ENCODE measurements at places on chromosomes 3 and 15.
A peak's percentile ranks its signal among the peaks of the same experiment; 100 is the strongest.

GRCh38 chr15:39432026-39432425 lies 148.9 kb upstream of the THBS1 start:
- no peak for DNase-seq

DNA sequence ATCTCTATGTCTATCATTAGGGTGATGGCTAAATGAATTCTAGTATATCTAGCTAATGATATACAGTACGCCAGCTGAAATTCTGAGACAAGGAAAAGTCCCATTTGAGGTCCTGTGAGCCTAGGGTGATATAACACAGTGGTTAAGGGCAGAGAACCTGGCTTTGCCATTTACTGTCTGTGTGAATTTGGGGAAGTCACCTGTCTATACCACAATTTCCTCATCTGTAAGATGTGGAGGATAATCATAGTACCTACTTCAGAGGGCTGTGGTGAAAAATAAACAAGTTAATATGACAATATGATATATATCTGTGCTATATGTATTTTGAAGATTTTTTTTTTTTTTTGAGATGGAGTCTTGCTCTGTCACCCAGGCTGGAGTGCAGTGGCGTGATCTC lies 9.8 kb upstream of the ANKDD1A start:
- no peak for DNase-seq

DNA sequence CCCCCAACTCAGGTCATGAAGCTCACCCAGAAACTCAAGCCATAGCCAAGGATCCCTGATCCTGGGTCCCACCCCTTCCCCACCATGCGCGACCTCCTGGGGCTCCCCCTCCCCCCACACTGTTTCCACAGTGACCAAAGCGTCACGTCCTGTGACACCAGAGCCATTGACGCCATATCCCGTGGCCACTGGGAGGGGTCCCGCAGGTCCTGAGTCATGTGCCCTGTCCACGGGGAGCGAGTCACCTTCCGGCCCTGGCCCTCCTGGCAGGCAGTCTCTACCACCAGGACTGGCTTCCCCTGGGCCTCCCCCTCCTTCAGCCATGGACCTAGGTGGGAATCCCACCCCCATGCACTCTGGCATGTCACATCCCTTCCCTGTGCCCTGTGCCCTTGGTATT lies 15.6 kb downstream of the SEMA3F start:
- no peak for DNase-seq

DNA sequence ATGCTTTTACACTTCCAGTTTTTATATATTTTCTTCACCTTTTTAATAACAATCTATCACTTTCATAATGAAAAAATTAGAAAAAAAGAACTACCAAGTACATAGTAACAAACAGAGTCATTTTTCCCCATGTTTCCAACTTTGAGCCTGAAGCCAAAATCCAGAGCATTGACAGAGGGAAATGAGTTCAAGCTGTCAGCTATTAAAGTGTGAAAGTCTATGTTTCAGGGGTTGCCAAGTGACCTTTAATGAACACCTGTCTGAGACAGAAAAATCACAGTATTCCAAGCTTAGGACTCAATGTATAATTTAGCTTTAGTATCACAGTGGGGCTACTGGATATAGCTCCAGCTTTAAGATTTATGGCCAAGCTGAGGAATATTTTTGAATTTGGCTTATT lies 128.3 kb upstream of the GADL1 start:
- DNase-seq: no peak

GRCh38 chr3:149588909-149589308 lies 68.9 kb downstream of the WWTR1 start:
- no peak for DNase-seq

DNA sequence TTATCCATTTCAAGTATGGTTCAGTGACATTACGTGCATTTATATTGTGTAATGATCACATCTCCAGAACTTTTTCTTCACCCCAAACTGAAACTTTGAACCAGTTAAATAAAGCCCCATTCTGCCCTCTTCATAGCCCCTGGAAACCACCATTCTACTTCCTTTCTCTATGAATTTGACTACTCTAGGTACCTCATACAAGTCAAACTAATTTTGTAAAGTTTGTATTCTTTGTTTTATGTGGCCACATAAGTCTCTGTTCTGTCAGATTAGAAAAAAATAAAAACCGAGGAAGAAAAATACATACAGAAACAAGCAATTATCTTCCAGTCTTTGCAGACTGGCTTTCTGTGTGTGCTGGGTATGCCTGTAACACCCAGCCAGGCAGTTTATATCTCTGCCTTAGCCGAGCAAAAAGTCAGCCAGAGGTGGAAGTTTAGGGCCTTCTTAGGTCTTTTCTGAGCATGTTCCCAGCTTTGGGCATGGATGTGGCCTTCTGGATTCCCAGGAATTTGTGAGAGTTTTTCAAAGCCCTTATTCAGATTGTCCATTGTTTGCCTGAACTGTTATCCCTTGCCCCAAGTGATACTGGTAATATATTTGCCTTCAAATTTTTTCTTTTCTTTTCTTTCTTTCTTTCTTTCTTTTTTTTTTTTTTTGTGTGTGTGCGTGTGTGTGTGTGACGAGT lies 6.0 kb upstream of the GRAMD1C start:
- DNase-seq: no peak

GRCh38 chr3:56131974-56132590 lies 336.2 kb downstream of the ERC2 start:
- DNase-seq: no peak

GRCh38 chr3:13556207-13556606 lies 7.3 kb downstream of the FBLN2 start:
- DNase-seq: no peak

GRCh38 chr3:68861521-68861920 lies 70.8 kb downstream of the TAFA4 start:
- no peak for DNase-seq

DNA sequence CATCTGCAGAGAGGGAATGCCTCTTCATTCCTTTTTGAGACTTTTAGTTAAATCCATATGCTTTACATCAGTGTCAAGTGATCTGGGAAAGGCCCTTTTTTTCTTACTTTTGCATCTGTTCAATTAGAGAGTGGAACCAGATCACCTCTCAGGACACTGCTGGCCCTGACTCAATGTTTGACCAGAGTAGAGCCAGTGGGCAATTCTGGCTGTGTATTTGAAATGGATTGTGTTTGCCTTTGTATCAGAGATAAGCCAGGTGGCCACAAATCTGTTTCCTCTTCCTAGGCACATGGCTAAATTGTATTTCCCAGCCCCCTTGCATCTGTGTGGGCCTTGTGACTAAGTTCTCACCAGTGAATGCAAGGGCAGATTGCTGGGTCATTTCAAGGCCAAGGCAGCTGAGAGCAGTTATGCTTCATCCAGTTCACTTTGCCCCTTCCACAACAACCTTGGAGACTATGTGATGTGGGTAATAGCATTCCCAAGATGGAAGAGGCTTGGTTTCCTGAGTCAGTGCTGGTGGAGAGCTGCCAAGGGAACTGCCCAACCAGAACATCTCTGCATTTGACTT lies 75.6 kb upstream of the CACNA2D3 start:
- no peak for DNase-seq

- no peak for DNase-seq
These were observed 324.7 kb downstream of the SHQ1 start for GRCh38 chr3:72523429-72524151.

GRCh38 chr3:117302428-117302827 lies 592.8 kb downstream of the TUSC7 start:
- no peak for DNase-seq

DNA sequence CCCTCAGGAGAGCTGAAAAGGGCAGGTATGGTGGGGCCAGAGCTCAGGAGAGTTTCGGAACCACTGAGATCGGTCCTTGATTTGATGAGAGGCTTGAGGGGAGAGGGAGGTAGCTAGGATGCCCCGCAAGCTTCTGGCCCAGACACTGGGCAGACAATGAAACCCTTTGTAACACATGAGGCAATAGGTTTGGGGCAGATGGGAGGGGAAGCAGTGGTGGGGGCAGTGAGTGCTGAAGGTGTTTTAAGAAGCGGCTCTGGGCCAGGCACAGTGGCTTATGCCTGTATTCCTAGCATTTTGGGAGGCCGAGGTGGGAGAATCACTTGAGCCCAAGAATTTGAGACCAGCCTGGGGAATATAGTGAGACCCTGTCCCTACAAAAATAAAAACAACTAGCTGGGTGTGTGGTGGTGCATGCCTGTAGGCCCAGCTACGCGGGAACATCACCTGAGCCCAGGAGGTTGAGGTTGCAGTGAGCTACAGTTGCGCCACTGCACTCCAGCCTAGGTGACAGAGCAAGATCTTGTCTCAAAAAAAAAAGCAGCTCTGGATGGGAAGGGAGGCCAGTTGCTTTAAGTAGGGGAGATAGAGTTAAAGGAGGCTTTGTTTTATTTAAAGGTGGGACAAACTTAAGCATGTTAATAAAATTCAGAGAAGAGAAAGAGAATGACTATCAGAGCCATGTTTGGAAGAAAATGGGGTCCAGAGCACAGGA lies 9.6 kb upstream of the SNX22 start:
- no peak for DNase-seq

GRCh38 chr3:51966922-51967383 lies 301 bp downstream of the PCBP4 start:
- DNase-seq: no peak

- DNase-seq: no peak
These were observed 322.5 kb downstream of the CHL1 start for GRCh38 chr3:519026-519425.

DNA sequence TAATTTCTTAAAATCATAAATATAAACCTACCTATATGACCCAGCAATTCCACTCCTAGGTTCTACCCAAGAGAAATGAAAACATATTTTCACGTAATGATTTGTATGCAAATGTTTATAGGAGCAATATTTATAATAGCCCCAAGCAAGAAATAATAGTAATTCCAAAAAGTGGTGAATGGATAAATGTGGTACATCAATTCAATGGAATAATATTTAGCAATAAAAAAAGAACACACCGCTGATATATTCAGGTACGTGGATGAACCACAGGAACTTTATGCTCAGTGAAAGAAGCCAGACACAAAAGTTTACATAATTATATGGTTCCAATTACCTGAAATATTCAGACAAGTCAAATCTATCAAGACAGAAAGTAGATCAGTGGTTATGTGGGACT lies 49.9 kb downstream of the ACAD9 start:
- DNase-seq: no peak

DNA sequence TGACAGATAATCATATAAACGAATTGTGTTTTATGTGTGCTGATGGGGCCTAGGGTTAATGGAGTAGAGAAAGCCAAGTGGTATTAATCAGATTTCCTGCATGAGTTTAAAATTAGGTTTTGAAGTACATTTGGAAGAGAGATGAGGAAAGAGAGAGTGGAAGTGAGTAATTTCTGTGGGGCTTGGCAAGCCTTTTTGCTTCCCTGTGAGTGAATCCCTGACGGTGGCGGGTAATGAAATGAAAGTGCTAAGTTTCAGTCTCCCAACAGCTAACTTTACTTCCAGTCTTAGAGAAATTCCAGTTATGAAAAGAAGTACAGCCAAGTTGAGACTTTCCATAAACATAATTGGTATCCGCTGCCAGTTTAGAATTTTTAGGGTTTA lies 139.4 kb downstream of the BBX start:
- no peak for DNase-seq

DNA sequence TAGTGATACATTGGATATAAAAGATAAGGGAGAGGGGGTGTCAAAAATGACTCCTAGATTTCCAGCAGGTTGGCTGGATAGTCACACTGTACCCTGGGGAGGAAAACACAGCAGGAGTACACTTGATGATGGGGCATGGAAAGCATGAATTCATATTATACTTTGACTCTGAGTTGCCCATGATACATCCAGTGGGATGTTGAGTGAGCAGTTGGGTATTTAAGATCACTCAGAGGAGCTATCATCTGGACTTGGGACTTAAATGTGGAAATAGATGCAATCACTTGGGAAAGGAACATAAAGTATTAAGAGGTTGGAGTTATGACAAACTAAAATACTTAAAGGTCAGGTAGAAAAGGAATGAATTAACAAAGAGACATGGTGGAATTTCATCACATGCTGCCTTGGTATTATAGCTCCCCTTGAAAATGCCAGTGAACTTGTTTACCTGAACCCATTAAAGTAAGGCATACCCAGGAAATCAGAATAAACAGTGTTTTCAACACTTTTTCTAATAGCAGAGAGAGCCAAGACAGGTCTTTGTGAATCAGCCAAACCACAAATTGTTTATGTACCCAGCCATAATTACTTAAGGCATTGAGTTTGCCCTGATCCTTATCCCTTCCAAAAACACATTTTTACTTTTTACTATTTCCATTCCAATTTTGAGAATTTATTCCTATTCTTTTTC lies 49.9 kb upstream of the ABI3BP start:
- DNase-seq: no peak

- no peak for DNase-seq
These were observed 48.9 kb downstream of the XXYLT1 start for GRCh38 chr3:195221876-195222617.

- DNase-seq: no peak
These were observed 11.4 kb upstream of the GNAI2 start for GRCh38 chr3:50224639-50225038.

DNA sequence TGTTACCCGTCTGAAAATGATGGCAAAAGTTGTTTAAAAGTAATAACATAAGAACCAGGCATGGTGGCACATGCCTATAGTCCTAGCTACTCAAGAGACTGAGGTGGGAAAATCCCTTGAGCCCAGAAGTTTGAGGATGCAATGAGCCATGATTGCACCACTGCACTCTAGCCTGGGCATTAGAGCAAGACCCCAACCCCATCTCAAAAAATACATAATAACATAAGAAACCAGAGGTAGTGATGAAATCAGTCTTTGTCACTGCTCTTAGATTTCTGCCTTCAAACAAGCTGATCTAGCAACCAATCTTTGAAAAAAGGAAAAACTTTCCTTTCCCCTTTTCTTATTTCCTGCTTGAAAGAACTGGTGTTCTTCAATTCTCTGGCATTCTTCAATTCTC lies 71.3 kb downstream of the TMCC1 start:
- no peak for DNase-seq

GRCh38 chr15:31214864-31215489 lies 111.7 kb upstream of the KLF13 start:
- DNase-seq: peak; percentile 13

GRCh38 chr15:57540211-57540610 lies 51.5 kb upstream of the MYZAP start:
- no peak for DNase-seq

DNA sequence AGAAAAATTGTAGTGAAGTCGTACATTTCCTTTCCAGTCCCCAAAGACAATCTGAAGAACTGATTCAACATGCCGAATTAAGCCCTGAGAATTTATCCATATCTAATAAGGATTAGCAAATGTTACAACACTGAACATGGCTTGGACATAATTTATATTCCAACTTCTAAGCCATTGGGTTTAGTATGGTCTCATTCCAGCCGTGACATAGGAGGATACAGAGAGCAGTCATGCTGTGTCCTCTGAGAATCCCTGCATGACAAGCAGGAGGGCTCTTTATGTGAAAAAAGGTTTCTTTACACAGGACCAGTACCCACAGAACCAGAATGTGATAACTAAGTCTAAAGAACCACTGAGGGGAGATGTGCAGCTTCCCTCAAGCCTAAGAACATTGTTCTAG lies 231.9 kb upstream of the WNT5A start:
- no peak for DNase-seq

DNA sequence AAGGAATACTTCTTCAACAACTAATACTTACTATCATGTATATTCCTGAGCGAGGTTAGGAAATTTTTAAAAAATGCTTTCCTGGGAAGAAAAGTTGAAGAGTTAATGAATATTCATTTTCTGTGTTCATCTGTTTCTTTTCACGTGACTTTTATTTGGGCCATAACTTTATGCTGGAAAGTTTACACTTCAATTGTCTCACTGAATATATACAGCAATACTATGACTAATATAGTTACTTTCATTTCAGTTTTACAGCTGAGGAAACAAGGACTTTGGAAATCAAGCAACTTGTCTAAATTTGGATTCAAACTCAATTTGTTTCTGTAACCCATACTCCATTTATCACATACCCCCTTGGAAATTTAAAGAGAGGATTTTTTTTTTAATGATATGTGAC lies 894.2 kb downstream of the ROBO1 start:
- DNase-seq: no peak
